ENCODE measurements at places on chromosomes 2 and 18.

- no peak for DNase-seq
Measured at GRCh38 chr2:189276277-189276676, 96.7 kb upstream of the COL5A2 start.

DNA sequence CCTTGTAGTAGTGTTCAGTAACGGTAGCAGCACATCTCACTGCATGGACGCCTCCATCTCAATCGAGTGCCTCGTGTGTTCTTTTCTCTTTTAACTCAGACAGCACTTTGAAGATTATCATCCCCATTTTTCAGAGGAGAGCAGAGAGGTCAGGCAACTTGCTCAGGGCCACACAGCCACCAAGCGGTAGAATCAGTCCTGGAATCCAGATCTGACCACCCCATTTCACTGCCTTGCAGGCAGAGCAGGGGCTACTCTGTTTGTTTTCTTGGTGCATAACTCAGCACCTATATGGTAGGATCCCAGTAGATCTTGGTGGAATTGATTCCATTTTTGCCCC lies 129.5 kb downstream of the SMAD7 start:
- DNase-seq: no peak

DNA sequence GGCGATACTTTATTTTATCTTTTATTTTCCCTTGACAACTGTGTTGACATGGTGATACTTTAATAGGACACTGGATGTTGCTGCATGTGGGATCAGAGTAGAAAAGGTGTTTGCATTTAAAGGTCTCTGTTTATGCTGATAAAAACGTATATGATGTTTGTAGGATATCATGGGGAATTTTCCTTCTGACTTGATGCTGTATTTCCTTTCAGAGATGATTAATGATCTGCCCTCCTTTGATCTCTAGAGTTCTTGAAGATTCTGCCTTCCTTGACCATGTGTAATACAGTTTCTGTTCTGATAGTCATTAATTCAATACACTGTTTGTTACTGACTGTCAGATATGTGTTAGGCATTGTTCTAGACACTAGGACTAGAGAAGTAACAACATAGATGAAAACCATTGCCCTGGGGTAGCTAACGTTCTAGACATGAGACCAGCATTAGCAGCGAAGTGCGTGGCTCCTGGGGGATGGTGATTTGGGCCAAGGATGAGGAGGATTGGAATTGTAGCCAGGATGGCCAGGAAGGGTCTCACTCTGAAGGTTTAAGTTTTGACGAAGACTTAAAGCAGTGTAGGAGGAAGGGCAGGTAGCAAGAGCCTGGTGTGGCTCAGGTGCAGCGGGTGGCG lies 2.8 kb downstream of the ATG4B start:
- no peak for DNase-seq

DNA sequence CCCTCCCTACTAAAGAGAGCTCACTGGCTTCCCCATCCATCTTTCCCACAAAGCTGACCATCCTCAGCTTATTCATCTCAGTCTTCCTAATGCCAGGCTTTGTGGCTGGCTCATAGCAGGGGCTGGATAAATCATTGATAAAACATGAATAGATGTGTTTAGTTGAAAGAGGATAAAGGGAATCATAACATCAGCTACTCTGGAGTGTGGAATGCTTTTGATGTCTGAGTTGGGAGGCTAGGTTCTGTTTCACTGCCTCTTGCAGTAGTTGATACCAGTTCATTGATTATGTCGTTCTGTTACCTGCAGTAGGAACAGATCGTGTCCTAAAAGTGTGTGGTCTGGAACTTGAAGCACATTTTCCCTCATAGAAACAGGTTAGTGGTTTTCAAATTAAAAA lies 66.3 kb upstream of the HK2 start:
- DNase-seq: no peak

All from spinal cord (tissue), 10 donors.